ENCODE measurements at places on chromosomes 3 and 15.
A peak's percentile ranks its signal among the peaks of the same experiment; 100 is the strongest.

DNA sequence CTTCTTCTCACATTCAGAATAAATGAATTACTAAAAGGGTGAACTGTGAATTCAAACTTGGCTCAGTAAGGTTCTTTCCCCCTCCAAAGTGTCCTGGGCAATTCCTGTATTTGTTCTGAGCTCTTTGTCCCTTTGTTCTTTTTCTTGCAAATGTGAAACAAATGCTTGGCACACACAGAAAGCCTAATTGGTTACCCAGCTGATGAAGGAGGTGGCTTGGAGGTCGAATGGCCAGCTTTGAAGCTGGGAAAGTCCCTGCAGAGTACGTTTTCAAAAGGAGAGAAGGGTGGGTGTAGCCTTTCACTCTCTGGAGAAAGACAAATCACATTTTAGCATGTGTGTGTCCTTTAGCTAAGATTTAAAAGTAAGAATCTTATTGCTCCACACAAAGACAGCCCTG, 154.4 kb downstream of the PEX5L start:
- DNase-seq, result no peak

GRCh38 chr15:60494108-60494507, 15.2 kb upstream of the ICE2 start:
- no peak for DNase-seq

- DNase-seq, result peak; percentile 55
Observed at GRCh38 chr3:149581681-149582370, 76.0 kb downstream of the WWTR1 start.

DNA sequence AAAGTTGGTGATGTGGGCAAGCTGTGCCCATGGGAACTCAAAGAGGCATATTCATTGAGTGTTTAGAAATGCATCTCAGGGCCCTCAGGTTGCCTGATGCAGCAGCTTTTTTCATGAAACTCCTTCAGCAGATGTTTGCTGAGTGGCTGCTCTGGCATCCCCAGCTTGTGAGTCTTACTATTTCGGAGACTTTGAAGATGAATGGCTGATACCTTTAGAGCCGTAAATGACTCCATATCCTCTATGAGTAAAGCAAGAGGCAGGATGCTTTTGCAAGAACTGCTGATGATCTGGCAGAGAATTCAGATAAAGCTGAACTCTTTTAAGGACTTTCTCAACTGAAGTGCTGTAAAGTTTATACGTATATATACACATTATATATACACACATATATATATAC, 384.3 kb downstream of the CACNA2D3 start:
- DNase-seq, result no peak

DNA sequence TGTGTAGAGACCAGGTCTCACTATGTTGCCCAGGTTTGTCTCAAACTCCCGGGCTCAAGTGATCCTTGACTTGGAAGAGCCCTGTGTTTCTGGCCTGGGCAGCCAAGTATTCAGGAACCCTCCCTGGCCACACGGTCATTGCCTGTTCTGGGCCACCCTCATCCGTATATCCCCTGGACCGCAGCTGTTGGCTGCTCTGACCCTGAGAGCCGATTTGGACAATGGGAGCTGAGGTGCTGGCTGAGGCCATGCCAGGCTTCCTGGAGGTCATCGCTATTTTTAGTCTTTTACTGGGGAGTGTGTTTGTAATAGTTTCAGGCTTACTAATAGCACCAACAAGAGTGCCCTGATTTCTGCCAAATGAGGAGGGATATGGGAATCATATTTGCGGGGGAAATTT, 60.7 kb downstream of the ADAMTS7 start:
- no peak for DNase-seq

DNA sequence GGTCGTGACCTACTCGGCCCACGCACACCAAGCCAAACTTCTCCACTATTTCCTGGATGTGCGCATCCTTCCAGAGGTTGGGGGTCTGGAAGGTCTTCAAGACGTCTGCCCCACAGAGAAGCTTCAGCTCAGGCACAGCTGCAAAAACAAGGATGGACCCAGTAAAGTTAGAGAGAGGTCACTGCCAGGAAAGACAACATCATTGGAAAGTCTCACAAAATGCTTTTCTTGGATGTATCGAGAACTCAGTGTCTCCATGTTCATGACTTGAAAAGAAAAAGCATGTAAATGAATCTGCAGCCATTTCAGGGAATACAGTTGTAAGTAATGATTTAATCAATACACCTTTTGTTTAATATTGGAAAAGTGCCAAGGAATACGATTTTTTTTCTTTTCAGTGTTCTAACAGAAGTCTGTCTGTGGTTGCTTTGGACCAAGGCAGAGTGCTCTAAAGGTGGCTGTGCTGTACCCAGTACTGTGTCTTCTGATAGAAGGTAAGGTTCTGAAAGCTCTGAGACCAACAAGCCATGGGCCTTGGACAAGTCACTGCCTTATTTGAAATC, 21.8 kb upstream of the RBP1 start:
- DNase-seq, result no peak

- DNase-seq, result no peak
Observed at GRCh38 chr3:23654571-23654970, 151.2 kb upstream of the UBE2E1 start.

DNA sequence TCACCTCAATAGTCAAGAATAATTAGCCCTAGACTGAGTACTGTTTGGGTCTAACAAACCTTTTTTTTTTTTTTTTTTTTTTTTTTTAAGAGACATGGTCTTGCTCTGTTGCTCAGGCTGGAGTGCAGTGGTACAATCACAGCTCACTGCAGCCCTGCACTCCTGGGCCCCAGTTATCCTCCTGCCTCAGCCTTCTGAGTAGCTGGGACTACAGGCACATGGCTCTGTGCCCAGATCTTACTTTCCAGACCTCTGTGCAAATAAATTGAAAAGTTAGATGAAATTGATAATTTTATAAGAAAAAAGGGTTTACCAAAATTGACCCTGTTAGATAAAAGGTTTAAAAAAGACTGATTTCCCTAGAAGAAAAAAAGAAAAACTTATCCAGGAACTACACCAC, 79.0 kb downstream of the NR2E3 start:
- DNase-seq, result no peak

- DNase-seq, result no peak
Observed at GRCh38 chr3:17129556-17129955, 244.8 kb downstream of the PLCL2 start.

DNA sequence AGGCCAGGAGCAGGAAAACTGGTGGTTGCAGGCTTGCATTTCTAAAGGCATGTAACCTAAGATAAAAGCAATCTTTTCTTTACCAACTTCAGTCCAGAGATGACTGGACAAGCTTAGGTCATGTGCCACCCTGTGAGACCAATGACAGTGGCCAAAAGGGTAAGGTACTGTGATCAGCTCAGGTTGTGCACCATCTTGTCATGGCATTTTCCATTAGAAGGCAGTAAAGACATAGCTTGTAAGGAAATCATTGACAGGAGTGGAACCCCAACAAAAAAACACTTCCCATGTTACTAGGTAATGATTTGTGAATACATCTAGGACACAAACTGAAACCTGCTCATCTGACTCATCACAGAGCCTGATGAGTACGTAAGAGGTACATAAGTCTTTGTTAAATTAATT, 35.2 kb downstream of the SSR3 start:
- no peak for DNase-seq

DNA sequence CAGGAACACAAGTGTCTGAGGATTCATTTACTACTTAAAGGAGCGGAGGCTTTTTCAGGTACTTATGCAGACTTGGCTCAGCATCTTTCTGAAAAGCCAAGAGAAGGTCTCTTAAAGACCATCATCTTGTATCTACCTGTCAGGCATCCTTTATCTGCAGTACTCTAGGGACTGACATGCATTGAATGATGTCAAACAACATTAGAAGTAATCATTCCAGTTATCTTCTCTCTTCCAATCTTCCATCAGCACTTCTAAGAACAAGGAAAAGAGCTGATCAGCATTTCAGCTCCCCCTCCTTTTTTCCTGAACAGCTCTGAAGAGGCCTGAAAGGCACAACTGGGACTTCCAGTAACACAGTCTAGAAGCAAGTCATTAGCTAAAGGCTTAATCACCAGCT, 214.8 kb downstream of the KCNH8 start:
- no peak for DNase-seq

- no peak for DNase-seq
Observed at GRCh38 chr3:182294256-182294655, 499.0 kb upstream of the ATP11B start.

GRCh38 chr3:120094776-120095225, 554 bp upstream of the GSK3B start:
- peak; percentile 100 for DNase-seq

GRCh38 chr3:34396956-34397355, 598.5 kb downstream of the PDCD6IP start:
- DNase-seq, result no peak

DNA sequence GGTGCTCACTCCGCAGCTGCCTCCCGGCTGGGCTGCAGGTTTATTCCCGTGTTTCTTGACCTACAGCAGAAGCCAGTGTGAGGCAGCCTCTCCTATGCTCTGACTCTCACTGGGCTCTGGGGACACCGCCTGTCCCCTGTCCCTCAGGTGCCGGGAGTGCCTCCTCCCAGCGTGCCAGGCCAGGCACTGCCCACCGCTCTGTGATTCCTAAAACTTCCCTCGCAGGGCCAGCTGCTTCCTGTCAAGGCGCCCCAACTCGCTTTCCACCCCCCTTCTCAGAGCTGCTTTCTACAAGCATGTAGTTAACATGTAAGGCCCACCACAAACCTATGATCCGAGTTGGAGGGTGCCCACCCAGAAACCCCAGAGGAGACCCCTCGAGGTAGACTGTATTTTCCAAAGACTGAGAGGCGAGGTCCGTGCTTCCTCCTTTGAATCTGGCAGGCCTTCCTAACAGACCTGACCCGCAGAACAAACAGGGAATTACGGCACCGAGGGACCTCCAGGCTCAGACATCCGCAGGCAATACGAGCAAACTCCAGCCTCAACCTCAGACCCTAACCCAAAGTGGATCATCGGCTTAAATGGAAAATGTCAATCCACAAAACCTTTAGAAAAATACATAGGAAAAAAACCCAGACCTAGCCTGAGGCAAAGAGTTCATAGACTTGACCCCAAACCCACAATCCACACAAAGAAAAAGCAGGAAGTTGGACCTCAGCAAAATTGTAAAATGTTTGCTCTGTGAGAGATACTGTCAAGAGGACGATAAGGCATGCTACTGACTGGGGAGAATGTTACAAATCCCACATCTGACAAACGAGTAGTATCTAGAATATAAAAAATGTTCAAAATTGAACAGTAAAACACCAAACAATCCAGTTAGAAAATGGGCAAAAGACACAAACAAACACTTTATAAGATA, 121.3 kb upstream of the IQSEC1 start:
- no peak for DNase-seq

DNA sequence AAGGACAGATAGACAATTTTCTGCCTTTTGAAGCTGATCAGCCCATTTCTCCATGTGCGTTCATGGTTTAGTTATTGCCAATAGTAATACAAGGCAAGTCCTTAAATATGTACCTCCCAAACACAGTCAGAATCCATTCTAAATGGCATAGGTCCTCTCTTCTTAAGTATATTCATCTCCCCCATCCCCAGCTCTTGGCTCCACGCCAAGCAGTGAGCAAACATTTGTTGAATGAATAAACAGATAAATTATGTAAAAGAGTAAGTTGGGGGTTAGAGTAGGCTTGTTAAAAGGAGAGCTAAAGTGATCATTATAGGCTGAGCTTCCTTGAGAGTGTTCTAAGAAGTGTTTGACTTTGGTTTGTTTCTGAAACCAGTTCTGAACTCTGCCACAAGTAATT, 241.3 kb downstream of the ITPR1 start:
- DNase-seq, result no peak

- no peak for DNase-seq
Observed at GRCh38 chr15:77869021-77869895, 208.3 kb downstream of the TBC1D2B start.

DNA sequence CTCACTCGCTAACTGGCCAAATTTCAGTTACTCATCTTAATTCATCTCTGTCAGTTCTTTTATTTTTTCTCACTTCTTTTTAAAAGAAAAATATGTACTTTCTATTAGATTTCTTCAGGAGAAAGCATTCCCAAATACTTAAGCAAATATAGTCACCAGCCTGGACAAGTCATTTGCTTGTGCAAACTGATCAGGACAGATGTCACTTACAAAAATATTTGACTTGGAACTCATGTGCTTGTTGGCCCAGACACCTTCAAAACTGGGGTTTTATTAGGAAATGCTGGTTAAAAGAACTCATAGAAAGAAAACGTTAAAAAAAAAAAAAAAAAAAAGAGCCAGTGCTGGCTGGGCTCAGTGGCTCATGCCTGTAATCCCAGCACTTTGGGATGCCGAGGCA, 31.3 kb upstream of the FOXP1 start:
- DNase-seq, result no peak

All from T-helper 2 cell (primary cell).